ENCODE measurements at places on chromosomes 12 and 14.

- no peak for DNase-seq
Measured at GRCh38 chr12:12010277-12011039, 60.3 kb upstream of the BCL2L14 start.

DNA sequence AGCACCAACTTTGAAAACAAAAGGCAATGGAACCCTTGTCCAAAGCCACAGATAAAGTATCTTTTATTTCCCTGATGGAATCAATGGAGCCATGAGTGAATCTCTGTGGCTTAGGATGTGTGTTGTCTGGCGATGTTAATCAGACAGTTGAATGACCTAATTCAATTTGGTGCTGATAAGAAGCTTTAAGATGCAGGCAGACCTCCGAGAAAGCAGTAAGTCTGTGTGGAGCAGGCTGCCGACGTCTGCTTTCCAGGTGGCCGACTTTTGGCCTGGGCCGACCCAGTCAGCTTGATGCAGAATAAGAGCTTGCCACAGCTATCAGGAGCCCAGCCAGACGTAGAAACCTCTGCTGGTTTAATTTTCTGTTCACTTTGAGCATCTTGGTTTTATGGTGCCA, 21.1 kb upstream of the TMEM132C start:
- DNase-seq: no peak

DNA sequence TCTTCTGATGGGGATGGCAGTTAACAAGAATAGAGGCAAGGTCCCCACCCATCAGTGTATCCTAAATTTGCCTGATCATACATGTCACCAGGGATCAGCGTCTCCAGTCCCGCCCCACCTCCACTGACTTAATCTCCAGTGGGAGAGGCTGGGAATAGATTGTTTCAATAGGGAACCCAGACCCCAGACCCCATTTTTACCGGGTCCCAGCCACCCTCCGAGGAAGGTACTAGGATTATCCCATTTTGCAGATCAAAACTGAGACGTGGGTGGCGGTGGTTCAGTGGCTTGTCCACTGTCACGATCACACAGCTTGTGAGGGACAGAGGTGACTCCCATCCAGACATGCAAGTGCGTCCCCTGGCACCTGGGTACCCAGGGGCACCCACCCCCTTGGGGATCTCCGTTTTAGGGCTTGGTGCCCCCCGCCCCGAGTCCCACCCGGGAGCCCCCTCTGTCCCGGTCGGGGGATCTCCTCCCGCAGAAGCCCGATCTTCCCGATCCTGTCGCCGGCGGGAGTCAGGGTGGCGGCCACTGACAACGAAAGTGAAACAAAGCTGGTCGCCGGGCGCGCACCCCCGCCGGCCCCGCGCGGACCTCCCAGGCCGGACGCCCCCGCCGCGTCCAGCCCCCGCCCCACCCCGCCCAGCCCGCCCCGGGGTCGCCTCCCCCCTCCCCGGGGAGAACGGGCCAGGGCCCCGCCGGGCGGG, 523 bp downstream of the WSB2 start:
- DNase-seq: no peak

DNA sequence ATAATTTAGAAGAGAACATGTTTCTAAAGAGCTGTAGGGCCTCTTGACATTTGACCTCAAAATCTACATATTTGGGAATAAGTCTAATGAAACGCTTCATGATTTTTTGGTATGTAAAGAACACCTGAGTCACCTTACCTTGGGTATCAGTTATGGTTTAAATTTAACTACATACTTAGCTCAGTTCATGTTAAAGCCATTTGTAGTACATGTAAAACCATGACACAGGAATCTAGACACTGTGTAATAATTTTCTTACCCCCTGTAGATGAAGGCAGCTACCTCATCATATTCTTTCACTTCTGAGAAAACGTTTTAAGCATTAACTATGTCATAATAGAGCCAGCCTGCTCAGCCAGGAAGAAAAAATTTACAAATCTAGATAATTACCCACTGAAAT, 105.8 kb upstream of the CPNE8 start:
- DNase-seq: no peak

DNA sequence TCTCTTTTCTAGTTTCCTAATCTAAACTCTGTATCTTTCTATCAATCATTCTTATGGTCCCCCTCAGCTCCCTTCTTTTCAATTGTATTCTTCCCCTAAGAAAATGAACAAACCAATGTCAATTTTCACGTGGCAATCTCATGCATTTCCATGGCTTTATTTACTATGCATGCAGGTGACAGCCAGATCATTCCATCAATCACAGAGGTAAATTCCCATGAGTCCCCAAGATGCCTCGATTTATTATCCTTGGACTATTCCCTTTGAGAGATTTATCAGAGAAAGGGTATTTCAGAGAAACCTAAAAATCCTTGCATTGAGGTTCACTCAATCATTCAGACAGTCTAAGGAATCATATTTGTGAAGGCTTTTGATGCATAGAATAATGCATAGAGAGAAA, 301.2 kb downstream of the DIO2 start:
- no peak for DNase-seq

GRCh38 chr14:99792551-99793212, 531 bp upstream of the EML1 start:
- DNase-seq: no peak

Measured in stimulated activated CD4-positive, alpha-beta T cell treated with anti-CD3 and anti-CD28 coated beads, TNF-alpha, amount 100 ng/mL, for 1 hour (primary cell).